ENCODE measurements at places on chromosomes 3 and 15.
A peak's percentile ranks its signal among the peaks of the same experiment; 100 is the strongest.

DNA sequence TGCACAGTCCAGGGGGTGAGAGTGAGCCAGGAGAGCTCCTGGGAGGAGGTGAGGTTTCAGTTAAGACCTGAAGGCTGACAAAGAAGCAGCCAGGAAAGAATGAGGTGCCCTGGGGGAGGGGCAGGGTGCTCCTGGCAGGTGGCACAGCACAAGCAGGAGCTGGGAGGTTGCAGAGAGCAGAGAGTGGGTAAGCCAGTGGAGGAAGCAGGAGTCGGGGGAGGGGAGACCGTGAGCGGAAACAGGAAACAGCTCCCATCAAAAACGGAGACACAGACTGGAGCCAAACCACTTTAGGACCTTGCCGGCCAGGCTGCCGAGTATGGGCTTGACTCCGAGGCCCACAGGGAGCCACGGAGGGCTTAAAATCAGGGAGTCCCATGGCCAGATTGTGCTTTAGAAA, 12.1 kb upstream of the FBLN2 start:
- DNase-seq = no peak

DNA sequence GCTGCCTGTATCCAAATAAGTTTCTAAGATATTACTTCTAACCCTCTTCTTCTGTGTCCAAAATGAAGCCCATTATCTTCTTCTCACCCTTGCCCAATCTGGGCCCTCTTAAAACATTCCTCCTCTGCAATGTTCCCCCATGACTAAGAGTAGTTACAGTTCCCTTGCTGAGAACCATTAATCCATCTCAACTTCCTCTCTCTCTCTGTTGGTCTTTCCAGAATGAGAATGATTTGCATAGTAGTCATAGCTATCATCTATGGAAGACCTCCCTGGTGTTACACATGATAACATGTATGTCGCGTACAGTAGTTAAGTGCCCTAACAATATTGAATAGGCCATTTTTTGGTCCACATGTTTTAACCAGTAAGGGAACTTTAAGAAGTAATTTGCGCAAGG, 177.9 kb downstream of the ANXA2 start:
- no peak for DNase-seq

GRCh38 chr3:136343446-136343845, 93.3 kb downstream of the PCCB start:
- DNase-seq = no peak

DNA sequence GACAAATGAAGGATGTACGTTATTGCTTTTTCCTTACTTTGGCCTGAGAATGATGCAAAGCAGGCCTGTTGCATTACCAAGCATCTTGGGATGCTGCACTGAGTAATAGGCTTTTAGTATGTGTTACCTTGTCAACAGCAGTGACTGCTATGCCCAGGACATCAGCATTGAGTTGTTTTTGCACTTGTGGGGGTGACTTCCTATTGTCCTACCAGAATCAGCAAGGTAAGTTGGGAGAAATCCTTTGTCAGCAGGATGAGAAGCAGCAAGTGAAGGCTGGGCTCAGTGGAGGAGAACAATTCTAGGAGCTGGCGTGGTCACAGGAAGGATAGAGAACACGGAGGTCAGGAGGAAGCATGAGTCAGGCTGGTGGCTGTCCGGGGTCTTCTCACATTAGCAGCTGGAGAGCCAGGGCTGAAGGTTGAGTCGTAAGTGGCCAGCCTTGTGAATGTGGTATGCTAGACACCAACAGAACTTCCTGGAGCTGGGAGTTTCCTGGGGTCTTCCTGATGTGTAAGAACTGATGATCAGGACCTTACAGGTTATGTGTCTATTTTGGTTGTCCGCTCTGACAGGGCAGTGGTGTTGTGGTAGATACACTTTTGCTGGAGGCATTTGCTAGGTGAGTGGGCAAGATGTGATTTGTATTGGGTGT, 142.7 kb downstream of the FNDC3B start:
- no peak for DNase-seq

DNA sequence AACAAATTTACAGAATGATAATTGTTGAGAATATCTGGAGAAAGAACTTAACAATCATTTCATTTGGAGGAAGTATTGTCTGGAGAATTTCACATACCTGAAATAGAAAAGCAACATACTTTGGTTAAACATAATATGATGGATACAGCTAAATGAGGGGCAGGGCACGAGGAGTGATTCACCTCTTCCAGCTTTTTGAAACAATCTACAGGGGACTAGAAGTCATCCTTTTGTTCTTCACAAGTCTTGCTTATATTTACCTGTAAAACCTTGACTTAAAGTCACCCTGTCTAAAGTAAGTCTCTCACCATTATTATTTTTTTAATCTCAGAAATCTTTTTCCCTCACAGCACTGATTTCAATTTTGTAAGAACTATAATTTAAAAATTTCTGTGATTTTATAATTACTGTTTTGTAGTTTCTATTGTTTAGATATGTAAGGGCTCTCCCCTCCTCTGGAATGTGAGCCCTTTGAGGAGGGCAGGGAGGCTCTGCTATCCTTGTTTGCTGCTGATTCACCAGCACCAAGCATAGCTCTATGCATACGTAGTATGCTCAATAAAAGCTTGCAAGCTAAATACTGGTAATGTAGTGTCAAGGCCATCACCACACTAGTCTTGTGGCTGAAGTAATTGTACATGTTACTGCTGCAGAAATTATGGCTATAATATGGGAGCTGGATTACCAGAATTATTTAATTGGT, 193.9 kb upstream of the THRB start:
- DNase-seq = no peak

- no peak for DNase-seq
Observed at GRCh38 chr3:120111898-120112297, 17.7 kb upstream of the GSK3B start.

- peak; percentile 87 for DNase-seq
Observed at GRCh38 chr3:54951405-54951804, 23.5 kb upstream of the LRTM1 start.

DNA sequence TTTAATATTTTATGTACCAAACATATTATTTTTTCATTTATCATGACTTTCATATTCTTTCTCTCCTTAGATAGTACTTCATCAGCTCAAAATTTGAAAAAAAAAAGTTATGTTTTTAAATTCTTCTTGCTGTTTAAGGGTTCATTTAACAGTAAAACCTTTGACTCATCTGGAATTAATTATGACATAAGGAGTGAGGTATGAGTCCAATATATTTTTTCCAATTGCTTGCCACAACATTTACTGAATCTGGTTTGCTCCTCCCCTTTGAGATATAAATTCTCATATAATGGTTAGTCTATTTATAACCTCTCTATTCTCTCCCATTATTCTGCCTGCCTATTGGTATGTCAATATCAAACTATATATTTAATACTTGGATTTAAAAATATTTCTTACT, 387.8 kb downstream of the TUSC7 start:
- DNase-seq = no peak

GRCh38 chr15:32790352-32790999, 72.7 kb downstream of the GREM1 start:
- peak; percentile 35 for DNase-seq

Data from GM04504 (cell line).